Spleen (tissue), 13 donors: ENCODE measurements at places on chromosomes 7 and 10.

DNA sequence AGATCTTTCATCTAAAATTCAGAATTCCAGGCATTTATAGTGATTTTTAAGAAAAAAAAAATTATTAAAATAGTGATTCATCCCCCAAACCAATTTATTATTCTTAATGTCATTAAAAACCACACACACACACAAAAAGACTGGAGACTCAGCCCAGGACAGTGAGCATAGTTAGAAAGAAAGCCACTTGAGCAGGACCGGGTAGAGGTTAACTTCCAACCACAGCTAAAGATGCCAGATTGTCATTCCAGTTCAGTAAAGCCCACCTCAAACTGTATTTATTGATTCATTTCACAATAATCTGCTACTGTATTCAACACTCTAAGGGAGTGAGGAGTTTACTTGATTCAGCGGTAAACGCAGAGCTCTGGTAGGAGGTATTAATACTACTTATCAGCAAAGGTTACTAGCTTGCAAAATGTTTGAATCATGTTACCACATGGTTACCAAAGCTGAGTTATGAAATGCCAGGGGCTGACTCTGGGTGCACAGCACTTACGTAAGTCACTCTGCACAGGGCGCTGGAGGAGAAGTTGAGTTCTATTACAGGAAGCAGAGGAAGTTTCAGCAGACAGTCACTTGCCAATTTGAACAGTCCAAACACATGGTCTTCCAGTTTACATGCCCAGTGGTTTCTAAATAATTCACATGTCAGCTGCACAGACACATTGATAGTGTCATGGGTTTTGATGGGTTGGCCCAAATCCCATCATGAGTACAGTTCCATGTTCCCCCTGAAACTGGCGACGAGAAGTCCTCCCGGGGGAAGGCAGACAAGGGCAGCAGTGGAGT, 64.6 kb downstream of the KLF6 start:
- peak; percentile 81 for DNase-seq

DNA sequence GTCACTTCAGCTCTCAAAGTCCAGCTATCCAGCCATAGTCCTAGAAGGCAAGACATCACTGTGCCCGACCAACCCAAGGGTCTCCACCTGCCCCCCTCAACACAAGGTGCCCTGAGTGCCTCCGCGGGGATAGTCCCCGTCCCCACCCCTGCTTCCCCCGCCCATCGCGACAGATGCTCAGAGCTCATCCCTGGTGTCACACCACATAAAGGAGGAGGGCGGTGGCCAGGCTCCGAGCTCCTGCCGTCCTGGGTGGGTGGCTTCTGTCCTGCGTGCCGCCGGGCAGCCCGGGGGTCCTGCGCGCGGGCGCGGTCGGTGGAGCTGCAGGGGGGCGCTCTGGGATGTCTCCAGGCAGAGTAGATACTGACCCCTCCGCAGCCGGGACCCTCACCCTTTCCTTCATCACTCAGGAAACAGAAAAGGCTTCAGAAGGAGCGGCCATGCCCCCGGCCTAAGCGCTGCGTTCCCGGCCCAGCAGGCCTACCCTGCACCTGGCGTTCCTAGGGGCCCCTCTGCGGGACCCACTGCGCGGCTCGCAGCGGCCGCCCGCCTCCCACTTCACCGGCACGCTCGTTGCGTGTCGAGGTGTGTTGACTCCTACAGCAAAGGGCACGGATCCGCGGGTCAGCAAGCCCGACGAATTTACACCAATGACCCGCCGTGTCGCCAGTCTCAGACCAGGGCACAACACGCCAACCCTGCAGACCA, 53.4 kb downstream of the ALOX5 start:
- DNase-seq: peak; percentile 73

DNA sequence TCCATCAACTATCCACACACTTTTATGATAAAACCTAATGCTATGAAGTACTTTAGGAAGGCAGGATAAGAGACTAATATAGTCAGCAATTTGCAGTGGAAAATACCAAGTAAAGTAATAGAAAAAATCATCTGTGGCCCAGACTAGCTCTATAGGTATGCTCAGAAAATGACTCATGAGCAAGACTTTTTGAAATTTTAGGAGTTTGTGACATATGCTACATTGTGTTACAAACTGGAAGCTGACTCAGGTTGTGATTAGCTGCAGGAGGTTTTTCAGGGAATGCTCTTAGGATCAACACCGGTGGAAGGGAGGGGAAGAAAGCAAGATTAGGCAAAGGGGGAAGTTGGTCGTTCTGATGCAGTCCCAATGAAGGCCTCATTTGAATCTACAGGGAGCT, 56.1 kb downstream of the FEZF1 start:
- DNase-seq: no peak

GRCh38 chr10:119350502-119351097, 143.2 kb downstream of the GRK5 start:
- no peak for DNase-seq

DNA sequence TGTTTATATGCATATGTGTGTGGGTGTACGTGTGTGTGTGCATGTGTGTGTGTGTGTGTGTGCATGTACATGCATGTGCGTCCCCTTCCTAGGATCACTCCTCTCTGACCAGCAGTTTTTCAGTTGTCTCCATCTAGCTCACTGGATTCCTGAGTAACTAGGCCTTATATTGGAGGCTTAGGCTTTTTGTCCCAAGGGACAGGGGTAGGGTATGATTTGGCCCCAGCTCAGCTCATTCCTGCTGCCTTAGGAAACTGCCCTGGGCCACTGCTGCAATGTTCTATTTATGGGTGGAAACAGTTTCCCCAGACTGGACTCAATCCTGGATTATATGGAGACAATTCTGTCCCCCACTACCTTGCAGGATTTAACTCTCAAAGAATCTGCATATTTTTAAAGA, 68.8 kb upstream of the SDK1 start:
- no peak for DNase-seq

DNA sequence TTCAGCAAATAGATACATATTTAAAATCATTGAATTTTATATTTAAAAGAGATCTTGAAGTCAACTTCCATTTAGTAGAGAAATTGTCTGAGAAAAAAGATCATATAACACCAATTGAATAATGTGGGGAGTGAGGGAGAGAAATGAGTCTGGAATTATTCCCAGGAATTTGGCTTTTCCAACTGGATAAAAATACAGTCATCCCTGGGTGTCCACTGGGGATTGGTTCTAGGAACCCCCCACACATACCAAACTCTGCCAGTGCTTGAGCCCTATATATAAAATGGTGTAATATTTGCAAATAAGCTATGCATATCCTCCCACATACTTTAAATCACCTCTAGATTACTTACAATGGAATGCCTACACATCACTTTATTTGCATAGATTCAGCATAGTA, 162.8 kb upstream of the SEMA3C start:
- no peak for DNase-seq

DNA sequence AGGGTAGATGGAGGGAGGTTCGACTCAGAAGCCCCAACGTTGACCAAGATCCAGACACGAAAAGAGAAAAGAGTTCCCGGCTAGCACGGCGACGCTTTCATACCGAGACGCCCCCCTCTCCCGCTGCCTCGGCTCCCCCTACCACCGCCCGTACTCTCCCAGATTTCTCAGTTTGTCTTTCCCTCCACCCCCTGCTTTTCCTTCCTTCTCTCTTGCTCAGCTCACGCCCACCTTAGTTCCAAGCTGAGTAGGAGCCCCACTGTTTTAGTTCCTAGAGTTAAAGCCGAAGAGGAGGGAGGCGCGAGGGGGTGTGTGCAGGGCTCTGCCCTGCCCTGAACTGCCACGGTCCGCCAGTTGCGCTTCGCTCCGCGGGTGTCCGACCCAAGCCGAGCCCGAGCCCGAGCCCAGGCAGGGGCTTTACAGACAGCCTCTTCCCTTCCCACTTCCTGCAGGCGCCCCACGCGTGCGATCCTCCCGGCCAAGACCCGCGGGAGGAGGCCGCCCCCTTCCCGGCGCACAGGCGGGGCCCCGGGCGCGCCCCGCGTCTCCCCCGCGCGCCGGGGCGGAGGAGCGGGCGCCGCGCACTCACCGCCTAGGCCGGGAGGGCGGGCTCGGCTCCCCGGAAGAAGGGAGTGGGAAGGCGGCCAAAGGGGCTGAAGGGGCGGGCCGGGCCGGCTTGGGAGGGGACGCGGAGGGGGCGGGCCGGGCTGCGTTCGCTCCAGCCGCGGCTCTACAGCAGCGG, at the start of gene EPHB6:
Gene EPHB6 (plus strand): TSS at position 705 of the 742 bp plus-strand sequence. CDS start 8,152 bp downstream, outside the sequence.
- peak; percentile 92 for DNase-seq

- DNase-seq: no peak
These were observed 323.5 kb downstream of the ADARB2 start for GRCh38 chr10:1413823-1414222.

DNA sequence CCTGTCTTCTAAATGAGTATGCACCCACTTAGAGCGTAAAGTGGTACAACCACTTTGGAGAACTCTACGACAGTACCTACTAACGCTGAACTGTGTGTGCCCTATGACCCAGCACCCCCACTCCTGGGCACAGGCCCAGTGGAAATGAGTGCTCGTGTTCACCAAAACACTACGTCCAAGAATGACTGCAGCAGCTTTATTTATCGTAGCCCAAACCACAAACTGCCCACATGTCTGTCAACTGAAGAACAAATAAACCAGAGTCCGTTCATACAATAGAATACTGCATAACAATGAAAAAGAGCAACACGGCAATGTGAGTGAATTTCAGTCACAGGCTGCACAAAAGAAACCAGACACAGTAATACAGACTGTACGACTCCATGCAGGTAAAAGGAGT, 35.4 kb downstream of the TLL2 start:
- no peak for DNase-seq

GRCh38 chr10:31126593-31126992, 94.9 kb upstream of the ZNF438 start:
- no peak for DNase-seq

- no peak for DNase-seq
These were observed 23.8 kb upstream of the C7orf33 start for GRCh38 chr7:148566736-148567135.

DNA sequence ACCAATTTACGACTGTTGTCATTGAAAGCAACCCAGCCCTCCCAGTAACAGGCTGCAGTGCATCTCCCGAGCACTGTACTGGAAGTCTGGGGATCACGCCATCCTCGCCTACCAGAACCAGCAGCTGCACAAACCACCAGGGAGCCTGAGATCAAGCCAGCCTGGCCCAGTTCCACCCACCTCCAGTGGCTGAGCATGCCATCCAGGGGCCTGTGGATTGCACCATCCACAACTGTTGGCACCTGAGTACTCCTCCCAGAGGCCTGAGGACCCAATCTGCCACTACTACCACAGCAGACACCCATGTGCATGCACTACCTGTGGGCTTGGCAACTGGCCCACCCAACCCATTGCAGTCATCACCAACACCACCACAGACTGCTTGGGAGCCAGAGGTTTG, 44.2 kb downstream of the HERPUD2 start:
- DNase-seq: peak; percentile 47

GRCh38 chr10:79144351-79145173, 75.8 kb downstream of the ZMIZ1 start:
- DNase-seq: peak; percentile 70

DNA sequence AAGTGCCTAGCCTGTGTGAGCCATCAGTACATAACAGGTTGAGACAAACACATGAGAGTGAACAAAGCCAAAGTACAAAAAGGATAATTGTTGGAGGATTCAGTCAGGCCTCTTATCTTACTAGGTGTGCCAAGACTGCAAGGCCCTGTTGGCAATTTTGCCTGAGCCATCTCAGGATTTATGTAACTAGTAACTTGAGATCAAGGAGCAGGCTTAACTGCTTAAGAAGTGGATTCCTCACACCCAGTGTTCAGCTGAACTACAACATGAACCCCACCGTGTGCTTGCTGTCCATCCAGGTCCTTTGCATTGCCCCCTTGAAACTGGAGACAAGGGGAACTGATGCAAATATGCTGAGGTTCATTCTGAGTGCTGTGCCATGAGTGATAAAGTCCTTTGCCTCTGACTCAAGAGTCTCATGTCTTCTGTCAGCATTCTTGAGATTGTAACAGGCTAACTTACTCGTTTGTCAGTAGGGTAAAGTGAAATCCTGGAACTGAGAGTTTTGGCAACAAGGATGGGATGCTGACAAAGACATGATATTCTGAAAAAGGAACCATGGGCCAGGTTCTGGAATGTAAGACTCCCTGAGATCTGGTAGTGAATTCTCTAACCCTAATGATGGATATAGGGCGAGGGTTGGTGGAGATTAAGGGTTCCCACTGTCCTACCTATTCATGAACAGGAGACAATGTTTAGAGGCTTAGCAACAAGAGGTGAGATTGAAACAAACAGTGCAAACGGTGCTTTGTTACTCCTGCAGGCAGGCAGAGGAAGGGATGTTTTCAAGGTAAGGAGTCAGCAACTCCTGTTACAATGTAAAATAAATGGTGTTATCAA, 44.1 kb upstream of the GATAD1 start:
- DNase-seq: no peak

GRCh38 chr10:75358132-75358531, 43.4 kb downstream of the ZNF503 start:
- DNase-seq: no peak

DNA sequence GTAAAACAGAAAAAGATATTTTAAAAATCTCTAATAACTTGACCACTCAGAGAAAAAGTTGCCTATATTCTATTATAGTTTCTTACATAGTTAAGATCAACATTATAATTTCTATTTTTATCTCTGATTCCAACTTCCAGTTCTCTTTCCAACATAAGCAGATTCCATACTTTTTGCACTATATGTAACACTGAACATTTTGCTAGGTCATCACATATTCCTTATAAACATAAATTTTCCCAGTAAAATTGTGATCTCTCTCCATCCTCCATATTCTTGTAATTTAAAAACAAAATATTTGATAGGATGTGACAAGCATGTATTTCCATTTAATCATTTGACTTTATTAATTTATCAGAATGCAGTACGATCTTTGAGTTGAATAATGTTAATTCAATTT, 170.4 kb upstream of the THSD7A start:
- no peak for DNase-seq

DNA sequence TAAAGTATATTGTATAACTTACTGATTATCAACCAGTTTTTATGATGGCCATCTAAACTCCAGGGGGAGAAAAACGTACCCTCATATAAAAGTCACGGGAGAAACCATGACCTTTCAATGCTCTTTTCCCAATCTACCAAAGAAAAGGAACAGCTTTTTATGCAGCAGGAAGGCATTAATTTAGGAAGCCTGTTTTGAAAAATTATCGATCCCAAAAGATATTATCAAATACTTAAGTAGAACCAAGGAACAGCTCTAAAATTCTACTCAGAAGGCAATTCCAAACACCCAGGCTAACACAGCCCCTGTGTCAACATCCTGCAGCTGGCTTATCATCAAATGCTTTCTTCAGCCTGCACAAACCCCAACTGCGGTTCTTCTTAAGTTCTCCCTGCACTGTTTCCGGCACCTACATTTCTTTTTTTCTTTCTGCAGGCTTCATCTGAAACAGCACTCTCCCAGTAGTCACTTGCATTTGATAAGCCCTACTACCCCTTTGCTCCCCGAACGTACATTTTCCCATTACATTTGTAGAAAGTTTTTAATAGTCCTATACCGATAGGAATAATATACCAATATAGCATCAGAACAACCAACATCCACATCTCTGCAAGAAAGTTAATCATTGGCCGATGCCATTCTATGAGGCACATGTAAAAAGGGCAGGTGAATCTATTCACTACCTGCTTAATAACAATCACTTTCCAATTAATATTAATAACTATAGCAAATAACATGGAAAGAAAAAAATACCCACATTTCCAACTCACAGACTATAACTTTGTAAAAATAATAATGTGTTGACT, 47.9 kb downstream of the PIP4K2A start:
- no peak for DNase-seq

GRCh38 chr7:129835569-129835968, 117.2 kb downstream of the UBE2H start:
- DNase-seq: no peak

GRCh38 chr10:69716711-69717560, 84.8 kb upstream of the COL13A1 start:
- DNase-seq: no peak
